H9 (cell line): ENCODE measurements at places on chromosomes 6 and 20. TPM values are rescaled to one million over a fixed set of nuclear protein-coding genes. Genes with fewer than 3 reads are reported as not detected.

Gene FNDC11
- 2.5 and 2.7 TPM in 2 replicates for total RNA-seq

Gene PPP1R3D
- 3.1 and 3.2 TPM in 2 replicates for total RNA-seq

Gene PACSIN1
- 7.0 and 7.6 TPM in 2 replicates for total RNA-seq

Gene PCK1
- not detected in 2 replicates for total RNA-seq

Gene MAFB
- total RNA-seq: 0.85 and 1.0 TPM in 2 replicates

Gene KHDC1
- total RNA-seq: 7.7 and 7.8 TPM in 2 replicates

Gene HNF4A
- 0.04 TPM in 1 of 2 replicates, not detected in the other for total RNA-seq

Gene DOP1A
- 14.4 and 17.0 TPM in 2 replicates for total RNA-seq

Gene BTN1A1
- 0.15 and 0.18 TPM in 2 replicates for total RNA-seq

- H3K27ac ChIP-seq: no peak overlapping the region
- H3K4me3 ChIP-seq: no peak overlapping the region
- H3K4me1 ChIP-seq: no peaks in the 10 kb centered on the region; the same call in 1 of the 2 replicates
Measured at GRCh38 chr6:6494677-6495076, 93.8 kb upstream of the LY86 start.

GRCh38 chr6:68094070-68094469 is 541.0 kb upstream of the ADGRB3 start:
- H3K27ac ChIP-seq: no peak overlapping the region
- no peaks in the 10 kb centered on the region for H3K27me3 ChIP-seq
- H3K4me3 ChIP-seq: no peak overlapping the region
- no peaks in the 10 kb centered on the region for H3K36me3 ChIP-seq
- H3K4me1 ChIP-seq: no peaks in the 10 kb centered on the region; the same call in 1 of the 2 replicates

DNA sequence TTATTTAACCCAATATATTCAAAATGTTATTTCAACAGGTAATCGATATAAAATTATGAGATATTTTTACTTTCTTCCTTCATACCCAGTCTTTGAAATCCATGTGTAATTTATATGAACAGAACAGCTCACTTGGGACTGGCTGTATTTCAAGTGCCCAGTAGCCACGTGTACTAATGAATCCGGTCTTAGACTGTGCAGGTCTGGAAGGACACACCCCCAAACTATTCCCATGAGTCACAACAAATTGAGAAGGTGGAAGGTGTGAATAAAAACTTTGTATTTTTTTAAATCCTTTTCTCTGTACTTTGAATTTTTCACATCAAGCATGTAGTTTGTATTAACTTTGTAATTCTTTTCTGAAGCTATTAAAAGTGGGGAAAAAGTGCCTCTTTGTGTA is 2.8 kb downstream of the UNC5CL start:
- DNase-seq: no peak
- H3K4me3 ChIP-seq: no peak overlapping the region
- no peaks in the 10 kb centered on the region for H3K4me1 ChIP-seq
- H3K27ac ChIP-seq: no peak overlapping the region
- no peaks in the 10 kb centered on the region for H3K27me3 ChIP-seq
- H3K36me3 ChIP-seq: no peaks in the 10 kb centered on the region

- DNase-seq: no peak
- H3K27me3 ChIP-seq: no peaks in the 10 kb centered on the region
- H3K4me3 ChIP-seq: no peak overlapping the region
- no peaks in the 10 kb centered on the region for H3K36me3 ChIP-seq
- 0 out of 2 replicates have a peak, but pooled peaks cover 2% of the 10 kb centered on the region for H3K4me1 ChIP-seq
Measured at GRCh38 chr6:38460186-38460585, 179.5 kb downstream of the BTBD9 start.

- no peak overlapping the region for H3K4me3 ChIP-seq
- no peaks in the 10 kb centered on the region for H3K36me3 ChIP-seq
- no peak overlapping the region for H3K27ac ChIP-seq
Measured at GRCh38 chr6:139296927-139297326, 5.1 kb upstream of the TXLNB start.

DNA sequence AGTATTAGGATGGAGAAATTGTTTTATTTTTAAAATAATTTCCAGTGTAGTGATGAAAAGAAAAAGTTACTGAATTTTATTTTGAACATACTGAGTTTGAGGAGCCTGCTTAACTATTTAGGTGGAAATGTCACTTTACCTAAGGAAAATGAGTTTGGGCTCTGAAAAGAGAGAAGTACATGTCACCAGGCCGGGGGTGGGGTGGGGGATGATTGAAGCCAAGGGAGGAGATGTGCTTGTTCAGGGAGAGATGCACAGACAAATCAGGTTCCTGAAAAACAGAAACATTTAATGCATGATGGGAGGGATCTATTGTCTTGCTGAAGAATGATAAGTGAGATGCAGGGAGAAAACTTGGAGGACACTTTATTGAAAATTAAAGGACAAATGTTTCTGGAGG is 71.3 kb downstream of the PLCB1 start:
- no peaks in the 10 kb centered on the region for H3K4me1 ChIP-seq
- no peak overlapping the region for H3K27ac ChIP-seq
- H3K36me3 ChIP-seq: no peaks in the 10 kb centered on the region
- no peaks in the 10 kb centered on the region for H3K27me3 ChIP-seq
- DNase-seq: no peak
- H3K4me3 ChIP-seq: no peak overlapping the region

DNA sequence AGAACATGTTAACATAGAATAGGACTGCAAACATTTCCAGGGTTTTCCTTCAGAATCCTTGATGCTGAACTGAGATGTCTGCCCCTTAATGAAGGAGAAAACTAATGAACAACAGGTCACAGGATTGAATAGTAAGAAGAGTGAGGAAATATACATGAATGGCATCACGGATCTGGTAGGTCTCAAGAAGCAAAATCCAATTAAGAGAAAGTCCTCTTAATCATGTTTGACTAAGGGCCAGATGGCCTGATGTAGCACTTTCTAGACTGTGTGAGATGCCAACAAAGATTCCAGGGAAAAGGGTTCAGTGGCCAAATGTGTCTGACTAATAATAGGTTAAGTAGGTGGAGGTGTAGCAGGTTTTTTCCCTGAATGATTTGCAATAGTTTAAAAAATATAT is 13.7 kb upstream of the SHPRH start:
- H3K36me3 ChIP-seq: no peaks in the 10 kb centered on the region
- H3K4me3 ChIP-seq: no peak overlapping the region
- no peaks in the 10 kb centered on the region for H3K4me1 ChIP-seq
- H3K27me3 ChIP-seq: no peaks in the 10 kb centered on the region
- DNase-seq: no peak

GRCh38 chr6:31356216-31356945 is 598 bp downstream of the HLA-B start:
- no peak overlapping the region for H3K27ac ChIP-seq
- no peak for DNase-seq
- no peaks in the 10 kb centered on the region for H3K4me1 ChIP-seq
- peaks cover 6% of the 10 kb centered on the region for H3K36me3 ChIP-seq
- H3K27me3 ChIP-seq: peaks cover 3% of the 10 kb centered on the region; the same call in 1 of the 2 replicates

DNA sequence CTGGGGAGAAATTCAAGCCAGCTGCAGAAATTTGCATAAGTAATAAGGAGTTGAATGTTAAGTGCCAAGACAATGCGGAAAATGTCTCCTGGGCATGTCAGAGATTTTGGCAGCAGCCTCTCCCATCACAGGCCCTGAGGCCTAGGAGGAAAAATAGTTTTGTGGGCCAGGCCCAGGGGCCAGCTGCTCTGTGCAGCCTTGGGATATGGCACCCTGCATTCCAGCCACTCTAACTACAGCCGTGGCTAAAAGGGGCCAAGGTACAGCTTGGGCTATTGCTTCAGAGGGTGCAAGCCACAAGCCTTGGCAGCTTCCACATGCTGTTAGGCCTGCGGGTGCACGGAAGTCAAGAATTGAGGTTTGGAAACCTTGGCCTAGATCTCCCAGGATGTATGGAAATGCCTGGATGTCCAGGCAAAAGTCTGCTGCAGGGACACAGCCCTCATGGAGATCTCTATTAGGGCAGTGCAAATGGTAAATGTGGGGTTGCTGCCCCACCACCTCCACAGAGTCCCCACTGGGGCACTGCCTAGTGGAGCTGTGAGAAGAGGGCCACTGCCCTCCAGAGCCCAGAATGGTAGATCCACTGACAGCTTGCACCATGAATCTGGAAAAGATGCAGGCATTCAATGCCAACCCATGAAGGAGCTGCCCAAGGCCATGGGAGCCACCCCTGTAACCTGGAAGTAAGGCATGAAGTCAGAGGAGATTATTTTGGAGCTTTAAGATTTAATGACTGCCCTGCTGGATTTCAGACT is 126.5 kb downstream of the DTNBP1 start:
- no peaks in the 10 kb centered on the region for H3K4me1 ChIP-seq
- no peak overlapping the region for H3K4me3 ChIP-seq
- peaks cover 14% of the 10 kb centered on the region for H3K36me3 ChIP-seq
- no peak for DNase-seq

GRCh38 chr20:46960536-46960935 is 65.9 kb downstream of the EYA2 start:
- H3K4me1 ChIP-seq: no peaks in the 10 kb centered on the region
- no peak overlapping the region for H3K4me3 ChIP-seq
- H3K27ac ChIP-seq: no peak overlapping the region
- H3K27me3 ChIP-seq: no peaks in the 10 kb centered on the region
- no peak for DNase-seq

DNA sequence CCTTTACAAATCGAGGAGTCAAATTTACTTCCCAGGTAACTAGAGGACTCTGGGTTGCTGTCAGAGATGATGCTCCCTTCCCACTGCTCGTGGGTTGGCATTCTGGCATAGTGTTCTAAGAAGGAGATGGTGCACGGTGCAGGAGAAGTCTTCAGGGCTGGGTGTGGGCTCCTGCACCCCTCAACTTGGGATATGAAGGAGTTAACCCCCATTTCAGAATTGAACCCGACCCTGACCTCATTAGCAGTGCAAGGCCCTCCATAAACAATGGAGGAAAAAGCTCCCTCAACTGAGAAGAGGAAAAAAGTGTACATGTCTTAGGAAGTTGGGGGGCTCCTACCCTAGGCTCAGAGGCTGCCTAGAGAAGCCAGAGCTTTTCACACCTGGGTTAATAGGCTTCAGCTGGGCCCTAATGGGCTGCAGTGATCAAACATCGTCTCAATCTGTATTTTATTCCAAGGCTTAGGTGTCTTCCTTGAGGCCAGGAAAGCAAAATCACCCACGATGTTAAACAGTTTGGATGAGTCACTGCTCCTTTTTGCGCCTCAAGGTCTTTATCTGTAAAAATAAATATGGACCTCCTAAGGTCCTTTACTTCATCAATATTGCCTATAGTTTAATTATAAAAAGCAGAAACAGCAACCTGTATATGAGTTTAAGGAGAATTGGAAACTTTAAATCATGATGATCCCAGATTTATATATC is 29.4 kb downstream of the TFAP2B start:
- peaks cover 89% of the 10 kb centered on the region for H3K27me3 ChIP-seq
- H3K4me1 ChIP-seq: no peaks in the 10 kb centered on the region; the same call in 1 of the 2 replicates
- H3K36me3 ChIP-seq: no peaks in the 10 kb centered on the region
- H3K4me3 ChIP-seq: no peak overlapping the region
- H3K27ac ChIP-seq: no peak overlapping the region

DNA sequence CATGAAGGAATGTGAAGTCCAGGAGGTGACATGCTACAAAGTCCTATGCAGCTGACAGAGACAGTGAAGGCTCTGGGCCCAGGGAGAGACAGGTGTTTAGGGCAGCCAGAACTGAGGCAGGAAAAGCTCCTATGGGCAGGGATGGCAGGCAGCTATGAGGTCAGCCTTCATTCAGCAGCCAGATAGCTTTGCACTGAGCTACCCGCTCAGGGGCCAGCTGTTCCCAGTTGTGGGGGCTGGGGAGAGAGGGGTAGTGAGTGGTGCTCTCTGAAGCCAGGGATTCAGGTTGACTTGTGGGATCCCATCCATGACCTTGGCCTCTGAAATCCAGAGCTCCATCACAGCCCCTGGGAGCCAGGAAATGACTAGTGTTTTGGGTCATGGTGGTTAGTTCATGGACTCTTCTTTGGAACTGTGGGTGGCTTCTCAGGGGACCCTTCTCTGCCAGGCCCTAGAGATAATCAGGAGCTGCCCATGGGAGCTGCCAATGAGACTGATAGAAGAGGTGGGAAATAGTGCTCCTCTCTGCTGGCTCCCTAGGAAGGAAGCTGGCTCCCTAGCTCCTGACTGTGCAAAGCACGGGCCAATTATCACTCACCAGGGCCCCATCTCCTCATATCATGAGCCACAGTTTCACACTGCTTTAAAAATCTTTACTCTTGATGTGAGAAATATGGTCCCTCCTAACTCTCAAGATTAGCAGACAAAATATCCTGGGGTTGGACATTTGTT is 127.7 kb downstream of the VEGFA start:
- no peak overlapping the region for H3K4me3 ChIP-seq
- no peaks in the 10 kb centered on the region for H3K36me3 ChIP-seq
- no peak overlapping the region for H3K27ac ChIP-seq
- no peaks in the 10 kb centered on the region for H3K27me3 ChIP-seq

DNA sequence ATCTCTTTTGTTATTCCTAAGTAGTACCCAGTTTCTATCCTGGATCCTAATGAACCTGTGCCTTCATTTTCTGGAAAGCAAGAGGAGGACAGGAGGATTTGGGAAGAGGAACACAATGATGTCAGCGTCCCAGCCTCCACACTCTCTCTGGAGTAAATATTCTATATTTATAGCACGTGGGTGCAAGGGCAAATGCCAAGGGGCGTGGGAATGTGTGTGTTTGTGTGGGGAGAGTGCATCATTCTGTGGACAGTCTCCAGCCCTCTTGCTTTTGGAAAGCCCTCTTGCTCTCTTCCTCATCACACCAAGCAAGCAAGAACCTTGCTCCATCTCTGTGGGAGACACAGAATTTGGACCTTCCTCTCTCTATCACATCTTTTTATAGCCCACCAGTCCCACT is 103.2 kb upstream of the EMILIN3 start:
- no peak overlapping the region for H3K4me3 ChIP-seq
- DNase-seq: no peak
- no peak overlapping the region for H3K27ac ChIP-seq
- no peaks in the 10 kb centered on the region for H3K27me3 ChIP-seq
- H3K4me1 ChIP-seq: no peaks in the 10 kb centered on the region

GRCh38 chr6:170023620-170024521 is 267.0 kb downstream of the DLL1 start:
- DNase-seq: no peak
- H3K4me3 ChIP-seq: no peak overlapping the region
- no peak overlapping the region for H3K27ac ChIP-seq
- H3K4me1 ChIP-seq: no peaks in the 10 kb centered on the region
- H3K27me3 ChIP-seq: no peaks in the 10 kb centered on the region
- H3K36me3 ChIP-seq: no peaks in the 10 kb centered on the region; the same call in 2 of the 3 replicates

DNA sequence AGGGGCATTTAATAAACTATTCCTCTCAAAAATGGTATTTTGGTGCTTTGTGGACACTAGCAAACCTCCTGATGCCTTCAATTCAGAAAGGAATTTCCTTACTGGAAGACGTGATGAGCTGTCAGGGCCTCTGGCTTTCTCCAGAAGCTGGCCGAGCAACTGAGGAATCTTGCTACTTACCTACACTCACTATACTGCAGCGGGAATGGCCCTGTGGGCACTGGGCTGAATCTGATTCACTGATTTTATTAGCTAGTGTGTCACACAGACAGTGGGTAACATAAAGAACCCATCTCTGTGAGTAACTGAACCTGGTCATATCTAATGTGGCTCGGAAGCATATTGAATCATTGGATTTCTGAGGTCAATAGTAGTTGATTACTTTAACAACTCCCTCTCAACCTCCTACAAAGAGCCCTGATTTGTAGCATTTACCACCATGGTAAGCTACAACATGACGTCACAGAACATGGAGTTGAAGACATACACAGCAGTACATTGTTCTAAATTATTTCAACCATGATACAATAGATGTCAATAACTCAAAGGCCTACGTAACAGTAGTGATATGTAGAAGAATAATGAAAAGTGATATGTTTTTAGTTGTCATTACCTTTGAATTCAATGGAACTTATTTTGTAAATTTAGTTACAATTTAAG is 232.1 kb downstream of the SYNE1 start:
- H3K27ac ChIP-seq: no peak overlapping the region
- H3K27me3 ChIP-seq: no peaks in the 10 kb centered on the region
- no peaks in the 10 kb centered on the region; the same call in 1 of the 2 replicates for H3K4me1 ChIP-seq
- H3K36me3 ChIP-seq: no peaks in the 10 kb centered on the region
- H3K4me3 ChIP-seq: no peak overlapping the region
